ENCODE measurements at places on chromosomes 6 and 20. TPM values are rescaled to one million over a fixed set of nuclear protein-coding genes. Genes with fewer than 3 reads are reported as not detected.

DNA sequence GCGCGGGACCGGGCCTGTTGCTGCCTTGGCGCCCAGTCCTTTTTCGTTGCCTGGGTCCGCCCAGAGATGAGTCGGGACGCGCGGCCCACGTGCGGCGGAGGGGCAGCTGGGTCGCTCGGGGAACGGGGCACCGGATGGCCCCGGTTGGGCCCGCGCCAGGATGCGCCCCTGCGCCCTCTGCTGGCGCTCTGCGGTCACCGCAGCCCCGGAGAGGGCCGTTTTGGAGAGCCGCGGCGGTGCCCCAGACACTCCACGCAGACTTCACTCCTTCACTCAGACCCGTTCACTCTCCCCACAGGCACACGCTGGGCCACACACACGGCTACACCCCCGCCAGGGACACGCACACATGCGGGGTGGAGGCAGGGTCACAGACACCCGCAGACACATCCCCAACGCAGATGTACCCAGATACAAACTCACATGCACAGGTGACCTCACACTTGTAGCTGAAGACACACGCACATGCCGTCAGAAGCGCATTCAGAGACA, 38.8 kb downstream of the SRC start:
- peak; percentile 66 for DNase-seq

GRCh38 chr6:168408504-168409136, 32.4 kb upstream of the SMOC2 start:
- no peak for DNase-seq

DNA sequence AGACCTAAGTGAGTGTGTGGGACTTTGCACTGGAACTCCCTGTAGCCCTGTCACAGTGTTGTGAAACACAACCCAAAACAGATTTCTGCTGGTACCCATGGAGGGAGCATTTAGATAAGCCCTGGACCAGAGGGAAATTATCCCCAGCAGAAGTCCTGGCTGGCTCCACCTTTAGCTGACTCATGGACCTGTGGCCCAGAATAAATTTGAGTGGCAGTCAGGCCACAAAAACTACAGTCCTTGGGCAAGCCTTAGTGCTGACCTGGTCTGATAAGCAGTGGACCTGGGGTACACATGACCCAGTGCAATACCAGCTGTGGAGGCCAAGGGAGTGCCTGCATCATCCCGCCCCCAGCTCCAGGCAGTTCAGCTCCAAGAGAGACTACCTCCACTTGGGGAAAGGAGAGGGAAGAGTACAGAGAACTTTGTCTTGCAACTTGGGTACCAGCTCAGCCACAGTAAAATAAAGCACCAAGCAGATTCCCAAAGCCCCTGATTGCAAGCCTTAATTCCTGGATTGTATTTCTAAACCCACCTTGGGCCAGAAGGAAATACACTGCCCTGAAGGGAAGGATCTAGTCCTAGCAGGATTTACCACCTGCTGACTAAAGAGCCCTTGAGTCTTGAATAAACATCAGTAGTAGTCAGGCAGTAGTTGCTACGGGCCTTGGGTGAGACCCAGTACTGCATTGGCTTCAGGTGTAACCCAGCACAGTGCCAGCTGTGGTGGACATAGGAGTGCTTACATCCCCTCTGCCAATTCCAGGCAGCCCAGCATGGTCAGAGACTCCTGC, 140.4 kb upstream of the COL21A1 start:
- DNase-seq = no peak

DNA sequence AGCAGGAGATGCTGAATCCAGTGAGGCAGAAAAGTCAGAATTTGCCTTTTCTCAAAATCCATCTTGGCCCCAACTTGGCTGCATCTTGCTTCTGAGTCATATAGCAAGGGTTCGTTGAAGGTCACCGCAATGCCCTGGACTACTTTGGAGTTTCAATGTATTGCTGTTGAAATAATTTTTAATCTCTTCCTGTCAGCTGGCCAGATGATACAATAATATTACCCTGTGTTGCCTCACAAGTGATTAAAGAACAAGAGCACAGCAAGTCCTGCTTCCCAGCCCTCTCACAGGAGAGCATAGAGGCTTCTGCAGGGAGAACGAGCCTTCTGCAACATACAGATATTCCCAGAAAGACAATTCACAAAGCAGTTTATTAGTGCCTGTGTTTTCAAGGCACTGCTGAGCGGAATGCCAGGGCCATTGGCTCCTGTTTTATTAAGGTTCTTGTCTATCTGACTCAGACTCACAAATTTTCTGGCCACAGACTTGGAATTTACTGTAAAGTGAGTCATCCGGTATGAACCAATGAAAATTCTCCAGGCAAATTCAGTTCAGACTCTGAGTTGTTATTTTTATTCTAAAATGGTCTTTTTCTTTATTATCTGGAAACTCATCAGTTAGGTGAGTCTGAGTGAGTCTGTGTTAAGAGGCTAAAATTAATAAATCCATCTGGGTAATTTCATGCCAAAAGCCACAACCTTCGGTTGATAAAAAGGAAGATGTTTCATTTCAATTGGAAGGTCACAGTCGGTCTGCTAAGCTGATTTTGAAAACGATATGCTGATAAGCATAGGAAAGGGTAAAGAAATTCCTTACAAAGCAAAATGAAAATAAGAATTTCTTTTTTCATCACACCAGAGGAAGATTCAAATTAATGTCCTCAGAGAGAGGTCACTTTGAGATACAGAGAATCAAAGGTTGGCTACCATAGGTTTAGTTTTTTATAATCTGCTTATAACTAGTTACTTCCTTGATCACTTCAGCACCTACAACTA, 289.4 kb upstream of the STXBP5 start:
- DNase-seq = no peak

- peak; percentile 60 for DNase-seq
Measured at GRCh38 chr6:70955441-70956190, 1.2 kb downstream of the B3GAT2 start.

DNA sequence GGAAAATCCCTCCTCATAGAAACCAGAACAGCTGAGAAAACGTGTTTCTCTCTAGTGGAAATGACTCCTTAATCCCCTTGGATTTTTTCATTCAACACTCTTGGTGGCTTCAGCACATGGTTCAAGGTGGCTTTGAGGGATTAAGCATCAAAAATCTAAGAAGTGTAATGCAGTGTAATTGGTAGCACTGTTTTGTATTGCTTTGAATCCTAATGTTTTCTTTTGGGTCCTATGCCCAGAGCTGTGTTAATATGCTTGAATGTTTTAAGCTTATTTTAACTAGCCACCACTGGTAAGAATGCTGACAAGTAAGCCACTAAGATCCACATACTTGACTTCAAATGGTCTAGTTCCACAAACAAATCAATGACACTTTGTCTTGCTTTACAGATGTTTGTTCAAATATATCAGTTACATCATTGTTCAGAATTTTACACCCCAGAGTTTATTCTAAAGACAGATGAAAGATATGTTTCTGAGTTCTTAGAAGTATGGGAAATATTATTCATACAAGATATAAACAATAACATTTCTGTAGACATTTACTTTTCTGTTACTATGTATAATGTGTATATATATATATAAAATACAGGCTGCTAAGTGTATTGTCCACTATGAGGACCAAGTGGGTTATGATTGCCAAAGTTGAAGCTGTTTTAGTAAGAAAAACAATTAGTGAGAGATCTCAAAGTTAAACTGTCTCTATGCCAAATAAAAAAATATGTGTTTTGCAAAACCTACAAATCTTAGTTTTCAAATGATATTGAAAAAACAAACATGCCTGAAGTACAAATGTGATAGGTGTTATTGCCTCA, 220.8 kb downstream of the OGFRL1 start:
- DNase-seq = no peak

DNA sequence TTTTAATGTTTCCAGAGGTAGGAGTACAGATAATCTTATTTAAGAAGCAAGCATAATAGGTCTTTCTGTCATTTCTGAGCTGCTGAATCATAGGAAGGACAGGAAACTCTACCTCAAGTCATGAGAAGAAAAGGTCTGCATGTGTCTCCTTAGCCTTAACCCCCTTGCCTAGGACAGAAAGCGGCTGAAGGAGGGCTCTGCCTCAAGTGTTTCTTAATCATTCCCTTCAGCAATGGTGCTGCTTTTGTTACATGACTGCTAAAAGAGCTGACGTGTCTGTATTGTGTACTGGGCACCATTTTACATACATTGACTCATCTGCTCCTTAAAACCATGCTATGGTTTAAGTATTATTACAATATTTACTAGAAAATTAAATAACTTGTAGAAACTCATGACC, 564.0 kb upstream of the AGPAT4 start:
- DNase-seq = no peak

GRCh38 chr20:31859998-31860380, 10.3 kb downstream of the DUSP15 start:
- DNase-seq = no peak

DNA sequence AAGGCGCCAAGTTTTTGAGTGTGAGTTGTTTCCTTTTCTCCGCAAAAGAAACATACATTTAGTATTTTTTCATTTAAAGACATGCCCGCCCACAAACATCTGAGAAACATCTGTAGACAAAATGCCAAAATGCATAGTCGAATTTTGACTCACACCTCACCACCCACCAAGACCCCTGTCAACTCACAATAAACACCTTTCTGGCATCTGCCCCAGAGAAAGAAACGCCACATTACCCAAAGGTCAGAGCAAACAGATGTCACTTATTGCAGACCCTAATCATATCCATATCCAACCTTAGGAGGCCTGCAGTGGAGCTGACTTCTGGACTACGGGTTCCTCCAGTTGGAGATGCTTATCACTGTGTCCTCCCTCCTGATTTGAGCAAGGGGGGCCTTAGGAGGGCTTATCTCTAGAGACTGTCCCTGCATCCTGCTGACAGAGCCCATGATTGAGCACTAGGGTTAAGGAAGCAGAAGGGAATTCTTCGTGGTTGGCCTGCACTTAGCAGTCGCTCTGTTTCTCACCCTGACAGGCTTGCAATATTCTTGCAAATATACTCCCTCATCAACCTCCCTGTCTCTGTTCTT, 90.5 kb upstream of the TBX18 start:
- DNase-seq = no peak

GRCh38 chr6:15073344-15073789, 172.5 kb upstream of the JARID2 start:
- no peak for DNase-seq

DNA sequence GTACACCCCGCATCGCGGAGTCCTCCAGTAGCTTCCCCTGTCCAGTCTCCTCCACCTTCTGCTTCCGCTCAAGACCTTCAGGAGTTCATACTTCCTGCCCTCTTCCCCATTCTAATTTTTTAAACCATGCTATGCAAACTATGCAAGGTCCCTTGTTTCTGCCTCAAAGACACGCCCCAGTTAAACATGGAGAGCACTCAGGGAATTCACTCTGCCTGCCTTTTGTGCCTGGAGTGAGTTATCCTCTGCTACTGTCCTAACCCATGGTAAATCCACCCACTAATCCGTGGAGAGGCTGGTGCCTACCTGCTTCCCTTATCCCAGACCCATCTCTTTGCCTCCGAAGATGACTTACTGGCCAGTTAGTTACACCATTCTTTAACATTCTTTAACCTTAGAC, 473.7 kb upstream of the JARID2 start:
- no peak for DNase-seq

DNA sequence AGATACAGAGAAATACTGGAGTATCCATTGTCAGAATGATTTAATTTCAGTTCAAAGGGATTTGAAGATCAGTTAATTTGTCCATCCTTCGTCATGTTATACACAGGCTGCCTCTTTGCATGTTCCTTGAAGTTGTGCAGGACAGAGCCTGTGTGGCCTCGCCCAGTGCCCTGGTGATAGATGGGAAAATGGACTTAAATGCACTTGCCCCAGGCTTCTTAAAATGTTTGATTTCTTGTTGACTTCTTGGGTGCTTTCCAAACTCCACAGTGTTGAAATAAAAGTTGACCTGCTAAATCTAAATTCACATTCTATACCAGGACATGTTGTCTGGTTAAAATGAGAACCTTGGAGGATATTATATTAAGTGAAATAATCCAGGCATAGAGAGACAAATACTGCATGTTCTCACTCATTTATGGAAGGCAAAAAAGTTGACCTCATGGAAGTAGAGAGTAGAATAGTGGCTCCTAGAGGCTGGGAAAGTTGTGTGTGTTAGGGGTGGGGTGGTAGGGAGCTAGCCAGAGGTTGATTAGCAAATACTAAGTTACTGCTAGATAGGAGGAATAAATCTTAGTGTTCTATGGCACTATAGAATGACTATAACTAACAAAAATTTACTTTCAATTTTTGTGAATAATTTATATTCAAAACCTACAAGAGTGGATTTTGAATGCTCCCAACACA, 25.3 kb downstream of the MARCKS start:
- DNase-seq = no peak

GRCh38 chr6:85669735-85670194, 27.1 kb upstream of the SYNCRIP start:
- peak; percentile 39 for DNase-seq

- no peak for DNase-seq
Measured at GRCh38 chr6:163773646-163774045, 359.1 kb downstream of the QKI start.

DNA sequence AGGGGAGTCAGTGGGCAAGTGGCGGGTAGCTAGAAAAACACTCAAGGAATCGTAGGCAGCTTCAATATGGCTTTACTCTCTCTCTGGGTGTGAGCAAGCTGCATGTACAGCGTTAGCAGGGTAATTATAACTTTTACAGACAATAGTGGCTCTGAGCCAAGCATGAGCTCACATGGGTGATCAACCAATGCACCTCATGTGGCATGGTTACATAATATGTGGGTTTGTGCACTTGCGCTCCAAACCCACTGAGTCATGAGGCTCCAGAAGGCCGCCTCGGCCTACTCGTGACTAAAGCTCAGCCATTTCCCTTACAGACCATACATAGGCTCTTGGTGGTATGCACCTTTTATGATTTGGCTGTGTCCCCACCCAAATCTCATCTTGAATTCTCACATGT, 78.4 kb upstream of the FBXL4 start:
- peak; percentile 1 for DNase-seq

GRCh38 chr20:40390654-40391053, 298.4 kb downstream of the MAFB start:
- DNase-seq = no peak

GRCh38 chr6:128389820-128390534, 130.4 kb downstream of the PTPRK start:
- no peak for DNase-seq

Gene FOXF2
- total RNA-seq = not detected

Gene TPD52L1
- total RNA-seq = 6.3 TPM

Gene HFE
- total RNA-seq = 1.7 TPM

Gene SCUBE3
- total RNA-seq = 0.09 TPM

Gene ERGIC3
- total RNA-seq = 157 TPM

Gene DZANK1
- total RNA-seq = 1.0 TPM

All from thymus (tissue), 14 donors.